ENCODE measurements at places on chromosomes 1 and 21.
A peak's percentile ranks its signal among the peaks of the same experiment; 100 is the strongest.

GRCh38 chr1:212669102-212669501, 30.5 kb downstream of the BATF3 start:
- peak overlapping the region; percentile 100 for H3K27ac ChIP-seq
- peaks cover 57% of the 10 kb centered on the region for H3K4me1 ChIP-seq
- peaks cover 11% of the 10 kb centered on the region for H3K27me3 ChIP-seq
- H3K36me3 ChIP-seq, result no peaks in the 10 kb centered on the region
- peak overlapping the region; percentile 89 for H3K4me3 ChIP-seq

DNA sequence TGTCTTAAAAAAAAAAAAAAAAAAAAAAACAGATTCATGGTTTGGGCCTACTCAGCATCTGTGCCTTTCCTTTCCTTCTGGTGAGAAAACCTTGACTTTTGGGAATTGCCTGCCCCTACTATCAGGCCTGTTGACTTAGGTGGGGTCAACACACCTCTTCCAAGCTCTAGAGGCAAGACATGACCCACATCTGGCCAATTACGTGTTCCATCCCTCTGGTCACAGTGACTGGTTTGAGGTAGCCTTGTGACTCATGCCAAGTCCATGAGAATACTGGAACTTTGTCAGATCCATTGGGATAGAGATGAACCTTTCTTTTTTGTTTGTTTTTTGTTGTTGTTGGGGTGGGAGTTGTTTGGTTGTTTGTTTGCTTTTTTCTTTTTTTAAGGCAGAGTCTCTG, 37.3 kb upstream of the KHDRBS1 start:
- H3K4me3 ChIP-seq, result no peak overlapping the region
- peak overlapping the region; percentile 32 for H3K27ac ChIP-seq
- peak; percentile 70 for DNase-seq
- H3K27me3 ChIP-seq, result peaks cover 4% of the 10 kb centered on the region
- peaks cover 20% of the 10 kb centered on the region for H3K4me1 ChIP-seq

GRCh38 chr1:205518661-205519540, 14.4 kb downstream of the CDK18 start:
- peaks cover 41% of the 10 kb centered on the region for H3K27me3 ChIP-seq
- H3K4me1 ChIP-seq, result peaks cover 10% of the 10 kb centered on the region
- no peak for DNase-seq
- H3K36me3 ChIP-seq, result no peaks in the 10 kb centered on the region
- H3K27ac ChIP-seq, result no peak overlapping the region

GRCh38 chr1:7609311-7609994, 161.6 kb upstream of the VAMP3 start:
- H3K4me1 ChIP-seq, result no peaks in the 10 kb centered on the region
- no peaks in the 10 kb centered on the region for H3K36me3 ChIP-seq
- no peak for DNase-seq
- H3K4me3 ChIP-seq, result no peak overlapping the region
- no peak overlapping the region for H3K27ac ChIP-seq

GRCh38 chr1:164576291-164577271, 17.6 kb downstream of the PBX1 start:
- peaks cover 10% of the 10 kb centered on the region for H3K36me3 ChIP-seq
- H3K4me3 ChIP-seq, result peak overlapping the region; percentile 77
- peak; percentile 75 for DNase-seq
- peaks cover 70% of the 10 kb centered on the region for H3K4me1 ChIP-seq
- no peaks in the 10 kb centered on the region for H3K27me3 ChIP-seq

GRCh38 chr1:232596666-232597303, 33.1 kb downstream of the SIPA1L2 start:
- H3K27ac ChIP-seq, result no peak overlapping the region
- no peaks in the 10 kb centered on the region for H3K4me1 ChIP-seq
- peaks cover 1% of the 10 kb centered on the region for H3K36me3 ChIP-seq
- no peak overlapping the region for H3K4me3 ChIP-seq
- no peak for DNase-seq
- H3K27me3 ChIP-seq, result no peaks in the 10 kb centered on the region

- DNase-seq, result no peak
- H3K27ac ChIP-seq, result no peak overlapping the region
- H3K4me3 ChIP-seq, result no peak overlapping the region
- peaks cover 9% of the 10 kb centered on the region for H3K4me1 ChIP-seq
Observed at GRCh38 chr1:33072707-33073106, 8.2 kb upstream of the AZIN2 start.

GRCh38 chr1:24968941-24969585, 39.0 kb upstream of the RUNX3 start:
- no peak overlapping the region for H3K27ac ChIP-seq
- no peak overlapping the region for H3K4me3 ChIP-seq
- peaks cover 7% of the 10 kb centered on the region for H3K36me3 ChIP-seq

DNA sequence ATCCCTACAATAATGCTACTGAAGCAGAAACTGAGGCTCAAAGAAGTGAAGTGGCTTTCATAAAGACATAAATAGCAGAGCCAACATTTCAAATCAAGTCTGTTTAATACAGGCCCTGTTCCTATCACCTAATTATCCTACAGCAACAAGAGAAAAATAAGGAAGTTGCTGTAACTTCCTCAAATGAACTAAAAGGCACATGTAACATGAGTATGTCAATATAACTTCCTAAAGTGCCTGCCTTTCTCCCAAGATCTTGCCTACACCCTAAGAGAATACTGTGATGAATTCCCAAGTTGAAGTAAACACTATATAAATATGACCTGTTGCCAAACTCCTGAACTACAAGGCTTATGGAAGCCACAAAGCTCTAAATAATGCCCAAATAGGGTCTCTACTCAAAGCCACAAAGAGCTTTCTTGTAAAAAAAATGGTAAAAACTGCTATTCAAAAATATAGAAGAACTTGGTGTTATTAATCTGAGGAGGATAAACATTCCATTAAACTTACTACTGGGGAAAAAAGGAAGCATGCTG, 8.6 kb downstream of the BEND5 start:
- no peaks in the 10 kb centered on the region for H3K4me1 ChIP-seq
- no peak overlapping the region for H3K27ac ChIP-seq
- DNase-seq, result no peak
- no peaks in the 10 kb centered on the region for H3K27me3 ChIP-seq

DNA sequence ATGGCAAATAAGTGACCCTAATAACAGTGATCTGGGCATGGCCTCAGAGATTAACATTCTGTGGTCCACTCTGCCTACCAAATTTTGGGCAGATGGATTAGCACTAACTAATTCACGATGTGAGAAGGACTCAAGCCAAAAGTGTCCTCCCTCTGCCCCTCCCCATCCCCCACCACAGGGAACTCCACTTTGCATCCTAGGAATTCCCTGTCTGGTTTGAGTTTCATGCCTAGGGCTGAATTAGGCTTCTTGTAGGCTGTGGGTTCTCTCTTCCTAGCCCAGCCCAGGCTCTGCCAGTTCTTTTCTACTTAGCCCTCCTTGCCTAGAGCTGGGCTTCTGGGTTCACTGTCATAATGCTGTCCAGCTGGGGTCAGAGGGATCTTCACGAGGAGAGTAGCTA, 64.1 kb downstream of the ATP2B4 start:
- peaks cover 38% of the 10 kb centered on the region for H3K36me3 ChIP-seq
- H3K27me3 ChIP-seq, result peaks cover 11% of the 10 kb centered on the region
- DNase-seq, result no peak

- H3K27ac ChIP-seq, result peak overlapping the region; percentile 62
- peaks cover 76% of the 10 kb centered on the region for H3K4me1 ChIP-seq
- no peak for DNase-seq
- no peaks in the 10 kb centered on the region for H3K36me3 ChIP-seq
- H3K4me3 ChIP-seq, result no peak overlapping the region
Observed at GRCh38 chr1:64043288-64043687, 160.1 kb upstream of the UBE2U start.

DNA sequence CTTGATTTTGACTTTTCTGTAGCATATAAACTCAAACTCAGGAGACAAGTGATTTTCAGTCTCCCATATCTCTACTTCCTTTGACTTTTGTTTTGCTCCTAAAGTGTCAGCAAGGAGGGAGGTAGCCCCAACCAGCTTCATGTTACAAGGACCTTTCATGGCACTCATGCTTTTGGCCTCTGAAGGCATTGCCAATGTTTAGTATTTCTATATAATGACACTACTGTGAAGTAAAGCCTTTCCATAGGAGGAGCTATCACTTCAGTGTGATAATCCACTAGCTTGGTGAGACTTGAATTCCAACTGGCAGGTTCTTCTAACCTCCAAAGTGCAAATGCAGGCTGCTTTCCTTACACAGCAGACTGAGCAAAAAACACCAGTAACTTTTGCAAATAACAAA, 14.4 kb downstream of the COLGALT2 start:
- H3K36me3 ChIP-seq, result no peaks in the 10 kb centered on the region
- no peak overlapping the region for H3K27ac ChIP-seq
- H3K4me1 ChIP-seq, result peaks cover 49% of the 10 kb centered on the region
- DNase-seq, result no peak
- H3K27me3 ChIP-seq, result no peaks in the 10 kb centered on the region
- no peak overlapping the region for H3K4me3 ChIP-seq

DNA sequence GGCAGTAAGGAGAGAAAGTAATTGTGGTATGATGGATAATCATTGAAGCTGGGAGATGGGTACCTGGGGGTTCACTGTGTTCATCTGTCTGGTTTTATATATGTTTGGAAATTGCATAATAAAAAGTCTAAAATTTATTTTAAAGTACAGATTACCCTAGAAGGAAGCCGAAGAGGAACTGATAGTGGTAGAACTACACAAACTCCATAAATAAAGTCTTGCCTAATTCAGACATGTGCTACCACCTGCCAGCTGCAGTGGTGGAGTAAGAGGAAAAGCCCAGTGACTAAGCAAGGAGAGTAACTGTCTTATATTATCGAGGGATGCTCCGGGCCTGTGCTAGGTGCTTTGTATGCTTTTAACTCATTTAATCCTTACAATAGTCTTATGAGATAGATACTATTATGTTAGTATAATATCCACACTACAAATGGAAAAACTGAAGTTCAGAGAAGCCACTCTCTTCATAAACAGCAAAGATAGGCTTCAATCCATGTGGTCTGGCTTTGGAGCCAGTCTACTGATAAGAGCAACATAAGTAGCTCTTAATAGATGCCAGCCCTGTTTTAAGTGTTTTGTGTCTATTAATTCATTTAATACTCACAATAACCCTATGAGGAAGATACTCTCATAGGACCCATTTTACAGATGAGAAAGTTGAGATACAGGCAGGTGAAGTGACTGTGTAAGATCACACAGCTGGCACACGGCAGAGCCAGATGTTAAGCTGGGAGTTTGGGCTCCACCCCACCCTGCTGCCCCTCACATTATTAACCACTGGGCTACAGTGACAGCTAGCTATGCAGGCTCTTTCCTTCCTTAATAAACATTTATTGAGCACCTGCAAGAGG, 56.8 kb upstream of the HNRNPU start:
- H3K27ac ChIP-seq, result no peak overlapping the region
- H3K4me3 ChIP-seq, result no peak overlapping the region
- H3K27me3 ChIP-seq, result peaks cover 16% of the 10 kb centered on the region
- H3K4me1 ChIP-seq, result peaks cover 20% of the 10 kb centered on the region

- H3K27ac ChIP-seq, result no peak overlapping the region
- H3K36me3 ChIP-seq, result peaks cover 3% of the 10 kb centered on the region
Observed at GRCh38 chr1:3024019-3024418, 2.8 kb downstream of the ACTRT2 start.

- DNase-seq, result no peak
- H3K36me3 ChIP-seq, result no peaks in the 10 kb centered on the region
- H3K4me1 ChIP-seq, result peaks cover 31% of the 10 kb centered on the region
- peaks cover 30% of the 10 kb centered on the region for H3K27me3 ChIP-seq
- no peak overlapping the region for H3K4me3 ChIP-seq
Observed at GRCh38 chr1:229409616-229410369, 24.1 kb downstream of the ACTA1 start.

- DNase-seq, result peak; percentile 66
- peaks cover 14% of the 10 kb centered on the region for H3K4me1 ChIP-seq
- peak overlapping the region; percentile 77 for H3K4me3 ChIP-seq
- H3K27me3 ChIP-seq, result peaks cover 66% of the 10 kb centered on the region
Observed at GRCh38 chr1:24150234-24151174, 7.6 kb upstream of the IL22RA1 start.

GRCh38 chr1:65423884-65424572, 3.6 kb downstream of the LEPR start:
- H3K36me3 ChIP-seq, result peaks cover 23% of the 10 kb centered on the region
- no peak overlapping the region for H3K27ac ChIP-seq
- peak overlapping the region; percentile 76 for H3K4me3 ChIP-seq
- H3K4me1 ChIP-seq, result peaks cover 19% of the 10 kb centered on the region
- DNase-seq, result peak; percentile 84

GRCh38 chr1:114214016-114214415, 60.3 kb upstream of the SYT6 start:
- no peak overlapping the region for H3K27ac ChIP-seq
- peaks cover 7% of the 10 kb centered on the region for H3K4me1 ChIP-seq
- H3K27me3 ChIP-seq, result peaks cover 39% of the 10 kb centered on the region
- DNase-seq, result no peak
- no peak overlapping the region for H3K4me3 ChIP-seq

GRCh38 chr1:15843826-15844572, 3.5 kb upstream of the SPEN start:
- H3K27ac ChIP-seq, result no peak overlapping the region
- no peaks in the 10 kb centered on the region for H3K27me3 ChIP-seq
- peaks cover 12% of the 10 kb centered on the region for H3K4me1 ChIP-seq
- DNase-seq, result no peak
- peaks cover 6% of the 10 kb centered on the region for H3K36me3 ChIP-seq
- H3K4me3 ChIP-seq, result no peak overlapping the region

DNA sequence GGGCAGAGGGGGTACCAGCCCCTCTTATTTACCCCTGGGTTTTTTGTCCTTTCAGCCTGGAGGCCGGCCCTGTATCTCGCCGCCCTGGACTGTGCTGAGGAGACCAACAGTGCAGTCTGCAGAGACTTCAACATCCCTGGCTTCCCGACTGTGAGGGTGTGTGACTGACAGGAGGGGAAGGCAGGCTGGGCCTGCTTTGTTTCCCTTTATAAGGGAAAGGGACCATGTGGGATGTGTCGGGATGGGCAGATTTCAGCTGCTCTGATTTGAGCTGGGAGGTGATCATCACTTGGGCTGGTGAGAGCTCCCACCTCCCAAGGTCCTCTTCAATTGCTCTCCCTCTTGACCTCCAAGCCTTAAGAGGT, 11.7 kb downstream of the QSOX1 start:
- no peak for DNase-seq
- no peak overlapping the region for H3K27ac ChIP-seq
- H3K4me1 ChIP-seq, result peaks cover 28% of the 10 kb centered on the region
- H3K4me3 ChIP-seq, result no peak overlapping the region

DNA sequence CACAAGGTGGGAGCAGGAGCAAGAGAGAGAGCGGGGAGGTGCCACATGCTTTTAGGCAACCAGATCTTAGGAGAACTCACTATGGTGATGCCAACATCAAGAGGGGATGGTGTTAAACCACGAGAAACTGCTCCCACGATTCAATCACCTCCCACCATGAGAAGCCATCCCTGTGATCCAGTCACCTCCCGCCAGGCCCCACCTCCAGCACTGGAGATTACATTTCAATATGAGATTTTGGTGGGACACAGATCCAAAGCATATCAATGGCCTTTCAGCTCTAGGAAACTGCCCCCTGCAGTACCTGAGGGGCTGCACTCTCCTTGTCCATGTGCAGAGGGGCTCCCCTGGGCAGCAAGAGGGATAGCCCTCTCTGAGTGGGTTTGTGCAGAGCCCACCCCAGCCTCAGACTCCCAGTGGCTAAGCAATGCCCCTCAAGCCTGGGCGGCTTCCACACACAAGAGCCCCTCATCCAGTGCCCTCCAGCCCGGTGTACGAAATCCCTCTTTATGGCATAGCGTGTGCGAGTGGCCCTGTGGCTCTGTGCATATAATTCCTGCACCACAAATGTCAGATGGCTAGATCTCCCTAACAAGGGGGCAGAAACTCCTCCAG, 15.5 kb upstream of the PRDM16 start:
- peaks cover 7% of the 10 kb centered on the region for H3K27me3 ChIP-seq
- H3K4me3 ChIP-seq, result no peak overlapping the region
- DNase-seq, result no peak
- H3K36me3 ChIP-seq, result peaks cover 6% of the 10 kb centered on the region
